ENCODE measurements at places on chromosomes 5 and 9. TPM values are rescaled to one million over a fixed set of nuclear protein-coding genes. Genes with fewer than 3 reads are reported as not detected.

DNA sequence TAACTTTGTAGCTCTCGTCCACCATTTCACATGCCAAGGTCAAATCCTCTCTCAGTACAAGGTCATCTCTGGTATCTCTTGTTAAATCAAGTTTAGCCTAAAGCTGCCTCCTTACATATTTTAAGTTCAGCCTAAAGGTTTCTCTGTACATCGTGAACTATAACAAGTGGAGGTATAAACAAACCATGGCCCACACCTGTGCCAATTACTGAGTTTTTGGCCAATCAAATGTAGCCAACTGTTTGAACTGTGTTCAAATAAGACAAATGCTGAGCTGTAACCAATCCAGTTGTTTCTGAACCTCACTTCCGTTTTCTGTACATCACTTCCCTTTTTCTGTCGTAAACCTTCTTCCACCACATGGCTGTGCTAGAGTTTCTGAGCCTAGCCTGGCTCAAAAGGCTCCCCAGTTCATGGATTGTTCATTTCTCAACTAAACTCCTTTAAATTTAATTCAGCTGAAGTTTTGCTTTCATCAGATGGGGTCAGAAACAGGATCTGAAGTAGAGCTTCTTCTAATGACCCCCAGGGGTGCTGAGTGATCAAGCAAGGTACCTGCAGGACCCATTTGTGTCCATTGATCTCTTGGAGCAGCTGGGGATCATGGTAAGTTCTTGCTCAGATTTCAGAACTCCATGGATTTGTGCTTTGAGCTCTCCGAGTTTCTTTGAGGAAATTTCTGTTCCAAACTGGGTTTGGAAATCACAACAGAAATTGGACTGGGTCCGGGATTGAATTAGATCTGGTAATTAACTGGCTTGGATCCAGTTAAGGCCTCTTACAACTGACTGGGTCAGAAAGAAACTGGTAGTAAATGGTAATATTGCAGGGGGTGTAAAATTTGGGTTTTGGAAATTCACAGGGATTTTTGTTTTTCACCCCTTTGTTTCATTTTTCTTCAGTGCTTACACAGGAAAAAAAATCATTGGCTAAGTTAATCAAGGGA lies 11.0 kb upstream of the NANS start:
- H3K27ac ChIP-seq: peak overlapping the region; percentile 14
- H3K4me1 ChIP-seq: no peaks in the 10 kb centered on the region
- no peaks in the 10 kb centered on the region for H3K27me3 ChIP-seq
- peak overlapping the region; percentile 28 for H3K4me3 ChIP-seq
- DNase-seq: no peak

CD180 gene
- 4.9 TPM for total RNA-seq

CCDC192 gene
- total RNA-seq: not detected

DNA sequence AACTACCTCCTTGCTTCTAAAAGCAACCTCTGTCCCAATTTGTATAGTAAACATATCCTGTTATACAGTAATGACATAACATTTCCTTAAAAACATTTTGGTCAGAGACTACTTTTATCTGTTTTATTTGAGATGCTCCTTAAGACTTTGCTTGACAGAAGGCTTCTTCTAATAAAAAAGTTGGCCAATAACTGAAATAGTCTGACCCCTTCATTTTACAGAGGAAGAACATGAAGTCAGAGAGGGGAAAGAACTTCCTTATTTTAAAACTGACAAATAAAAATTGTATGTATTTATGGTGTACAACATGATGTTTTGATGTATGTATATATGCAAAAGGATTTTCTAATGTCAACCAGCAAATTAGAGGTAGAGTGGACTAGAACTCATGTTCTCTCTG lies 35.8 kb upstream of the SPARC start:
- H3K27ac ChIP-seq: no peak overlapping the region
- peaks cover 37% of the 10 kb centered on the region for H3K4me1 ChIP-seq
- no peaks in the 10 kb centered on the region for H3K36me3 ChIP-seq
- no peak overlapping the region for H3K4me3 ChIP-seq
- no peaks in the 10 kb centered on the region for H3K27me3 ChIP-seq

PDE6A gene
- total RNA-seq: not detected

DNA sequence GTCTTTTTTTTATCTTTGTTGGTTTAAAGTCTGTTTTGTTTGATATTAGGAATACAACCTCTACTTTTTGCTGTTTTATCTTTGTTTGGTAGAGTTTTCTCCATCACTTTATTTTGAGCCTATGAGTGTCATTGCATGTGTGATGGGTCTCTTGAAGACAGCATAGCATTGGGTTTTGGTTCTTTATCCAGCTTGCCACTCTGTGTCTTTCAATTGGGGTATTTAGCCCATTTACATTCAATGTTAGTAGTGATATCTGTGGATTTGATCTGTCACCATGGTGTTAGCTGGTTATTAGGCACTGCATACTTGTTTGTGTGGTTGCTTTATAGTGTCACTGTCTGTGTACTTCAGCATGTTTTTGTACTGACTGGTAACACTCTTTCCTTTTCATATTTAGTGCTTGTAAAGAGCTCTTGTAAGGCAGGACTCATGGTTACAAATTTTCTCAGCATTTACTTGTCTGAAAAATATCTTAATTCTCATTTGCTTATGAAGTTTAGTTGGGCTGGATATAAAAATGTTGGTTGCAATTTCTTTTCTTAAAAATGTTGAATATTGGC lies 845.5 kb downstream of the TLE4 start:
- DNase-seq: no peak
- H3K27ac ChIP-seq: no peak overlapping the region
- no peak overlapping the region for H3K4me3 ChIP-seq
- H3K36me3 ChIP-seq: no peaks in the 10 kb centered on the region

SLC35D2 gene
- 32.4 TPM for total RNA-seq

DNA sequence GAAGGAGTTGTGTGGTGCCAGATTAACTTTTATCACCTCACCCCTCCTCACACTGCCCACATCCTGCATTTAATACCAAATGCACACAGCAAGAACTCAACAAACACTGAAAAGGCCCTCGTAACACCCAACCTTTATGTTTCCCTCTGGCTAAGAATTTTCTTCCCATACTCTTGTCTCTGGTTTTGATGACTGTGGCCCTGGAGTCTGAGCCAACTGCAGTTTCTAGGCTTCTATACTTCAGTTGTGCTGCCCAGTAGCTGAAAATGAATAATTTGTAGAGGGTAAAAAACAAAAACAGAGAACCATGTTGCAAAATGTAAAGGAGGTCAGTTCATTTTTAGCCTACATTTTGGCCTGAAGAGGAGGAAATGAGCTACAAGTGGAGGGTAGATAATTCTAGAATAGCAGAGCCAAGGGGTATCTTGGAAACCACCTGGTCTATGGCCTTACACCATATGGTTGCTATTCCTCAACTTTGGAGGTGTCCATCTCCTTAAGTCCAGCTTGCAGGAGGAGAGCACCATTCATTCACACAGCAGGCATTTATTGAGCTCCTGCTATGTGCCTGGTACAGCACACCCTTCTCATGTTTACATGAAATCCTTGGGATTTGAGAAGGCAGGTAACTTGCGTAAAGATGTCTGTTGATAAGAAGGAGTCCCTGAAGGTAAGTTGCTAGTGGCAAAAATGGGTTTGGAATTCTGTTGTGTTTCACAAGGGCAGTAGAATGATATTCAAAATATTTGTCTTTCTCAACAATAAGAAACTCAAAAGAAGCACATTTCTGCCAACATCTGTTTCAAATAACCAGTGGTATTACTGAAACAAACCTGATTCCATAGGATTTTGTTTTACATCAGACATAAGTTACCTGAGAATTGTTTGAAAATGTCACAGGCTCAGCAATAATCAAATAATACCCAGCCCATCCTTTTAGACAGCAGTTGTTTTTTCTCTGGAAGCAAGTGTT lies 83.8 kb upstream of the TNFAIP8 start:
- no peak overlapping the region for H3K27ac ChIP-seq
- H3K27me3 ChIP-seq: no peaks in the 10 kb centered on the region
- H3K36me3 ChIP-seq: no peaks in the 10 kb centered on the region
- peaks cover 63% of the 10 kb centered on the region for H3K4me1 ChIP-seq

AGXT2 gene
- total RNA-seq: not detected

DNA sequence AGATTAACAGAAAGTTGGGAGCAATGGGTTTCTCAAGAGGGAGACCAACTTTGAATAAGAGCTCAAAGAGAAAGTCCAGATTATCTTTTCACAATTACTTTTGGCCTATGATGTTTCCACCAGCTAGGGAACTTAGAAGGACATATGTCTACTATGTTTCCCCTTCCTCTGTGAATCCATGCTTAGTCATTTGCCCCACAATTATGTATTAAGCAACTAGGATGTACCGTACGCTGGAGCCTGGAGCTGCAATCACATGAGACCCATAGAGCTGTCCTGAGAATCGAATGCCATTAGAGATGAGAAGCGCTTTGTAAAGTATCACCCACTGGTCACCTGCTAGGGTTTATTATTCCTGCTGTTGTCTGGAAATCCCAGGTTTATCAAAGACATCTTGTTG lies 78.8 kb downstream of the PDE6A start:
- no peaks in the 10 kb centered on the region for H3K36me3 ChIP-seq
- H3K4me3 ChIP-seq: no peak overlapping the region
- no peak overlapping the region for H3K27ac ChIP-seq
- H3K4me1 ChIP-seq: peaks cover 6% of the 10 kb centered on the region

DNA sequence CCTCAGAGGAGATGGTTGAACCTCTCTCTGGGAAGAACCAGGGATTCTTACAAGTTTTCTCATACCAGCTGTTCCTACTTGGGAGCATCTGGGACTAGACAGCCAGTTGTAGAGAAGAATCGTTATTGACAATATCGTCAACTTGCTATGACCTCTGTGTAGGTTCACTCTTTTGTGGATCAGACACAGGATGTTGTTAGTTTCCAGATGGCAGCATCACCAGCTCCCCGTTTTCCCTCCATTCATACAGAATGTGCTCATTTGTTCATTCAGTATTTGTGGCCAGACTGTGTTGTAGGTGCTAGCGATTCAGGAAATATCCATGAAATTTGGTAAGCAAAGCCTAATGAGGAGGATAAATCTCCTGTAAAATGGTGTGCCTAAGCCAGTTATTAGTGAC lies 3.7 kb downstream of the PDE8B start:
- H3K4me1 ChIP-seq: peaks cover 9% of the 10 kb centered on the region
- H3K36me3 ChIP-seq: no peaks in the 10 kb centered on the region
- H3K4me3 ChIP-seq: no peak overlapping the region
- no peak for DNase-seq

GRCh38 chr5:56517011-56517416 lies 283.9 kb upstream of the ANKRD55 start:
- no peaks in the 10 kb centered on the region for H3K27me3 ChIP-seq
- DNase-seq: no peak
- H3K4me3 ChIP-seq: no peak overlapping the region
- H3K36me3 ChIP-seq: no peaks in the 10 kb centered on the region
- no peak overlapping the region for H3K27ac ChIP-seq

DNA sequence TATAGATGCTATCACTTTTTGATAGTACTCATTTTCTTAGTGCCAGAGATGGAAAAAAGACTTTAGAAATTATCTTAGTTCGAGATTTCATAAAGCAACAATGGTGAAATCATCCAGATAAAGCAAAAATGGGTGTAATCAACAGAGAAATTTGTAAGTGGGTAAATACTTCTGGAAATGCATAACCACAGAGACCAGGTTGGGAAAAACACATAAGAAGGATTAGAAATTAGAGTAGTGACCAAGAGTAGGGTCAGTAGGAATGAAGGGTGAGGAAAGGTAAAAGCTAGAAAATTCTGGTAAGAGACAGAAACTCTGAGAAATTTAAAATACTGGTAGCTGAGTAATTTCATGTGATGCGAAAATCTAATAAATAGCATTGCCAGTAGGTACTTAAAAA lies 11.2 kb downstream of the EDIL3 start:
- no peak overlapping the region for H3K4me3 ChIP-seq
- no peaks in the 10 kb centered on the region for H3K4me1 ChIP-seq
- no peak for DNase-seq
- H3K36me3 ChIP-seq: no peaks in the 10 kb centered on the region
- no peak overlapping the region for H3K27ac ChIP-seq

DNA sequence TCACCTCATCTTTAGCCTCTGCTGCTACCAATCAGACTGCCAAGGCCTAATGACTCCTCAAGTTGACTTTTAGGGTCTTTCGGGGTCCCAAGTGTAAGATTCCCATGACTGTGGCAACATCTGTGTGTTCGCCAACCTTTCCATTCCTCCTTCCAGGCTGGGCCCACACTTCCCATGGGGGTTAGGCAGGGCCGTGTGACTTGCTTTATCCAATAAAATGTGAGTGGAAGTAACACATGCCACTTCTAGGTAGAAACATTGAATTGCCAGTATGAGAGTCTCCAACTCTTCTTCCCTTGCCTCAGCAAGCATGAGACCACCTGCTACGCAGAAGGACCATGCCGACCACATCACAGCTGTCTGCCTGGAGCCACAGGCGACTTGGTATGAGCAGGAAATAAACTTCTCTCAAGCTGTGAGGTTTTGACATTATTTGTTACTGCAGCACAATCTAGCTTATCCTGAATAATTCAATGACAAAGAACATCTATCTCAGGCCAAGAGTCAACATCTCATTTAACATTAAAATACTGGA lies 190.4 kb upstream of the IER5L start:
- no peak overlapping the region for H3K4me3 ChIP-seq
- no peak overlapping the region for H3K27ac ChIP-seq
- no peaks in the 10 kb centered on the region for H3K4me1 ChIP-seq

DNA sequence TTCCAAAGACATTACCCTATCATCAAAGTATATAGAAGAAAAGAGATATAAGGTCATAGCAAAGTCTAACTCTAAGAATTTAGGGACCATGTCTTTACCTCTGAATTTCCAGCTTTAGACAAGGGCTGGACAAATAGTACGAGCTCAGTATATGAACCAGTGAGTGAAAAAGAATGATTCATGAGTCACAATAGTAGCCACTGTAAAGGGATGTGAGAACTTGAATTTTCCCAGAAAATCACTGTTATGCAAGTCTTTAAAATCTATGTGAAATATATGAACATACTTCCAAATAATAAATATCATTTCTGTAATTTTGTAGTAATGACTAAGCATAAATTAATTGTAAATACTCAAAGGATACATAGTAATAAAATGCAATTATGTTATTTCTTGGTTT lies 305.9 kb upstream of the PRR16 start:
- DNase-seq: no peak
- H3K4me3 ChIP-seq: no peak overlapping the region
- no peak overlapping the region for H3K27ac ChIP-seq
- no peaks in the 10 kb centered on the region for H3K36me3 ChIP-seq
- H3K4me1 ChIP-seq: no peaks in the 10 kb centered on the region
- H3K27me3 ChIP-seq: no peaks in the 10 kb centered on the region

HRH2 gene
- total RNA-seq: 9.6 TPM

DNA sequence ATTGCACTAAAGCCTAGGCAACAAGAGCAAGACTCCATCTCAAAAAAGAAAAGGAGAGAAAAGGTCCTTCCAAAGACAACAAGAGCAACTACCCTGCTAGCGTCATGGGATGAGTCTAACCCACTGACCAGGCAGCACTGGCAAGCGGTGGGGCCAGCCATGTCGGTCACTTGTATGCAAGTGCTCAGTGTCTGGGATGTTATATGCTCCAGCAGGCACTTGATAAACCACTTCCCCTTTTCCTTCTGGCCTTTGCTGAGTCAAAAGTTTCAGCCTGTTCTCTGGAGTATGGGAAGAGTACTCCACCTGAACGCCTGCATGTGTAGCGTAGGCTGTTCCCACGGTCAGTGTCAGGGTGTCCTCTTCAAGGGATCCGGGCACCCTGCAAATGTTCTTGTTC lies 9.2 kb upstream of the MXD3 start:
- H3K27ac ChIP-seq: no peak overlapping the region
- no peaks in the 10 kb centered on the region for H3K4me1 ChIP-seq

INSL4 gene
- total RNA-seq: not detected

ROR2 gene
- 3.8 TPM for total RNA-seq
